ENCODE measurements at places on chromosomes 4 and X.

GRCh38 chrX:1727531-1728027 lies 112.7 kb downstream of the ASMT start:
- DNase-seq = no peak

DNA sequence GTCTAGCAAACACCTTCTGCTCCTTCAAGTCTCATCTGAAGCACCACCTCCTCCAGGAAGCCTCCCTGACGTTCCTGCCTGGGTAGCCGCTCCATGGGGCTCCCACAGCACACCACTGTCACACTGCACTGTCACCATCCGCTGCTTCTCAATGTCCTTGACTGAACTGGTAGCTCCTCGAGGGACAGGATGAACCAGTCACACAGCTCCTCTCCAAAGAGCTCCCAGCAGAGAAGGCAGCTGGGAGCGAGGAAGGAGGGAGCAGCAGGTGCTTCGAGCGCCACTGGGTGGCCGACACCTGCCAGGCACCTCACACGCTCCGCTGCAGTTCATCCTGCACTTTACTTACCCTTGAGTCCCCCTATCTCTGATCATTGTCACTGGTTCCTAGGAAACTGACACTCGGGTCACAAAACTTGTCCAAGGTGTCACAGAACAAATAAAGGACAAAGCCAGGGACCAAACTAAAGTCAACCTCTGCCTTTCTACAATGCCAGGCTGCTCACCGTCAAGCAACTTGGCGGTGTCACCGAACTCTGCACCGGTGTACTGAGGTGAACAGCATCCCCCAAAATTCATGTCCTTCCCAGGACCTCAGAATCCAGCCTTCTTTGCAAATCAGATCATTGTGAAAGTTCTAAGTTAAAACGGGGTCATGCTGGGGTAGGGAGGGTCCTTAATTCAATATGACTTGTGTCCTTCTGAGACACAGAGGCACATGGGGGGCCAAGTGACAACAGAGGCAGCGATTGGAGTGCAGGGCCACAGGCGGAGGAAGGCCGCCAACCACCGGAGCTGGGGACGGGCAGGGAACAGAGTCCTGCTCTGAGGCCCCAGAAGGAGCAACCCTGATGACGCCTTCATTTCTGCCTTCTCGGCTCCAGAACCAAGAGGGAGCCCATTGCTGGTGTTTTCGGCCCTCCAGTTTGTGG lies 5.5 kb upstream of the S100P start:
- no peak for DNase-seq

GRCh38 chrX:55486736-55487135 lies 2.9 kb downstream of the USP51 start:
- no peak for DNase-seq

DNA sequence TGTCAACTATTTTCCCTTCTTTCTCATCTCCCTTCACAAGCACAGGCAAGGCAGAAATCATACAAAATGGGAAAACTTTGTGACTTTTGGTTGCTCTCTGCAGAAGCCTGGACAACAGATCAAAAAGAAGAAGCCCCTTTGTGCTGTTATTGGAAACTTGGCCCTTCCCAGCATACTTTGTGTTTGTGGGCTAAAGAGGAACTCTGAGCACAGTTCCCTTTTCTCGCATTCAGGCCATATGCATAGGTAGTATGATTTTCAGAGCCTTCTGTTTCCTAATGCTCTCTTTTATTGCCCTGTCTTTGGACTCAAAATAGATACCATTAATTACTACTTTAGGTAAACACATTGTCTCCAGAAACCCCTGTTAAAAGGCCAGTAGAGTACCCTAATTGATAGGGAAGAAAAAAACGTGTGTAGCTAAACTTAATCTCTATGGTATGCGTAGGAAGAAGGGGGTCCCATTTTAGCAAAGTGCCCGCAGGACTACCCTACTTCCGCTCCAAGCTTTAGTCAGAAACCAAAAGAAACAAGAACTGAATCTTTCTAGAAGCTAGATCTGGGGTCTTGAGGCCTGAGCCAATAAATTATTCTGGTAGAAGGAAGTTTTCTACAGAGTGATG lies 26.6 kb downstream of the VSIG4 start:
- DNase-seq = no peak

- no peak for DNase-seq
Observed at GRCh38 chrX:10564484-10564883, 55.9 kb downstream of the MID1 start.

DNA sequence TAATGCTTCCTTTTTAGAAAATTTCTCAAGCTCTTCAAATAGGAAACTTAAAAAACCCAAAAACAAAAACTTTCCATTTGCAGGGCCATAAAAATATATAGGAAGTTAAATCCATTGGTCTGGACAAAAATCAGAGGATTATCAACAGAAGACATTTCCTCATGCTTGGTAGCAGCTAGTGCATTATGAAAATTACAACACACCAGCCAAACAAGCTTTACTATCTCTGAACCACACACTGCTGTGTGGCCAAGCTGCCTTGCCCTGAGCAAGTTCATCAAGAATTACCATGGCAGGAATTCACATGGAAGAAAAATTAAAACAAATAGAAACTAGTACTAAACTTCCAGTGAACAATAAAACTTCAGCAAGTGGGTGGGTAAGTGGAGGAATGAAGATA lies 3.6 kb downstream of the USP46 start:
- DNase-seq = no peak

DNA sequence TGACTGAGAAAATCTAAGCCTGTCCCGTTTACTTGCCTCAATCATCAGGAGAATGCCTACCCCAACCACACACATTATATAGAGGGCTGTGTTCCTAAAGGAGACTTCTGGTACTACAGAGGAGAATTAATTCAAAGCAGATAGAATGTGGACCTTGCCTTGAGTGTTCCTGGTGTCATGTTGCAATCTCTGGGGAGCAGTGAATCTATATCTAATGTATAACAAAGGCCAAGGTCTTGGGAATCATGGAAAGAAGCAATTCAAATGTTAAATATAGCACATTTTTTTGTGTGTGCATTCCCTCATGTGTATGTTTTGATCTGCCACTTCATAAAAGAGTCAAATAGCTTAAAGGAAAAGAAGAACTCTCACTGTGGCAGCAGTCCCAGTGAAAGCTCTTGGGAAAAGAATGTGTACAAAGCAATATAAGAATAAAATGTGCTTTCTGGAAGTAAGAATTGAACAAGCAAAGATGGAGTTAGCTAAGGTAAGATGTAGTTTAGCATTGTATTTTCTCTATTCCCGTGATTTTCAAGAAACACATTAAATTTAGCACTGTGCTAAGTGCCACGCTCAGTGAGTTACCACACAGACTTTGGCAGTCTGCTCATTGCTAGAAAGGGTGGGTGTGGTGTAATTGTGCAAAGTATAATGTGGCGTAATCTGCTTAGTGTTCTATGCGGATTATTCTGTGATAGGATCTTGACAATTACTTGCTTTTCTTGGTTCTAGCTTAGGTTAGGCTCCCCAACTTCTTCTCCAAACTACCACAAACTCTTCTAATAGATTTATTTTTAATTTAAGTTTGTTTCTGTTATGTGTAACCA lies 13.7 kb downstream of the ADH6 start:
- DNase-seq = peak; percentile 85

GRCh38 chr4:163331629-163332376 lies 593 bp downstream of the NPY1R start:
- DNase-seq = no peak

GRCh38 chr4:134401798-134402197 lies 200.2 kb upstream of the PABPC4L start:
- DNase-seq = no peak
